Gastroesophageal sphincter (tissue), 4 donors: ENCODE measurements at places on chromosomes 3 and 15. TPM values are rescaled to one million over a fixed set of nuclear protein-coding genes. Genes with fewer than 3 reads are reported as not detected.

DNA sequence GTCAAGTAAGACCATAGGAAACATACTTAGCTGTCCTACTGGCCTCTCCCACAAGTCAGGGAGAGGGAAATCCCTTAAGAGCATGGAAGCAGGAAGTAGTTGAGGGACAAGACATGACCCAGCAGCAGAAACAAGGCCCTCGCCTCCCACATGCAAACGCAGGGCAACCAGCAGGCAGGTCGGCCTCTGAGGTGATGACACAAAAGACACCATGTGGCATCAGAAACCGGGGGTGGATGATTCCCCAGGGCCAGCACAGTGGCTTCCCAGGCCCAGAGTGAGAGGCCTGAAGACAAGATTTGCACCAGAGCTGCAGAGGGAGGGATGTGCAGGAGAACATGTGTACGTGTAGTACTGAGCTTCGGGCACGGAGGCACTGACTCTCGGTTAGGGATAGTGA is 26.3 kb downstream of the PXYLP1 start:
- ATAC-seq, result no peak

GRCh38 chr3:59443618-59444293 is 393.9 kb upstream of the CFAP20DC start:
- no peak for ATAC-seq

DNA sequence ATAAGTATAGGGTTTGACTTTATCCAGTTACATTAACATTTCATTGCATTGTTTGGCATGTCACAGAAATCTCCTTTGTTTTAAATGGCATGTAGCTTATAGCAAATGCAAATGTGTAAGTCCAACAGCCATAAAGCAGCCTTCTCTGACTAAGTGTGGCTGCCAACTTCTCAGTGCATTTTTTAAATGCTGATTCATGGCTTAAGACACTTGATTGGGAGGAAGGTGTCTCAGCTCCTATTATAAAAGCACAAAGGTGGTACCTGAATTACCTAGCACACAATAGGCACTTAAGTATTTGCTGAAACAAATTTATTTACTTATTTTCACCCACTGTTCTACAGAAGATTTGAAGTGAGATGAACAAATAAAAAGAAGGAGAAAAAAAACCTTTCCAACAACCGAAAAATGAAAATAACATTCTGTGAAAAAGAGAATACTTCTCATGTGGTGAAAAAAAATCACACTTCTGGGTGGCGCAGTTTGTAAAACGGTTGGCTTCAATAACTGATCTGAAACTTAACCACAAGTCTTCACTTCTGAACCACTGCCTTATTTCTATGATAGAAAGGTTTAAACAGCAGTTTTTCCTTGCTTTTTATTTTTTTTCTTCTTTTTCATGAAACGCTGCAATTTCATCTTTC is 105.5 kb upstream of the ICE2 start:
- no peak for ATAC-seq

GRCh38 chr15:83046558-83047127 is 20.4 kb downstream of the BTBD1 start:
- peak; percentile 50 for ATAC-seq

DNA sequence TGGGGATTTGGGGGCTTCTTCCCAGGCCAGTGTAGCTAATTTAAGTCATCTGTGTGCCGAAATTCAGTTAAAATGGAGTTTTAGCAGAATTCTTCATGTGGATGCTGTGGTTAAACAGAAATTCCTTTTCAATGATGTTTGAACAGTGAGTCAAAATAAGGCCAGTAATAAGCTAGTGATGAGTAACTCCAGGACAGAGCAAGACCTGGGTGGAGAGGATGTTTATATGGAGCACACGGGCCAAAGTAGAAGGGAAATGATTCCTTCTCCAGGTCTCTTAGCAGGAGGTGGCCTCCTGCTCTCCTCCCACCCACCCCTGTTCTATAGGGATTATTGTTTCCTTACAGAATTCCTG is 31.9 kb upstream of the UACA start:
- ATAC-seq, result peak; percentile 64

DNA sequence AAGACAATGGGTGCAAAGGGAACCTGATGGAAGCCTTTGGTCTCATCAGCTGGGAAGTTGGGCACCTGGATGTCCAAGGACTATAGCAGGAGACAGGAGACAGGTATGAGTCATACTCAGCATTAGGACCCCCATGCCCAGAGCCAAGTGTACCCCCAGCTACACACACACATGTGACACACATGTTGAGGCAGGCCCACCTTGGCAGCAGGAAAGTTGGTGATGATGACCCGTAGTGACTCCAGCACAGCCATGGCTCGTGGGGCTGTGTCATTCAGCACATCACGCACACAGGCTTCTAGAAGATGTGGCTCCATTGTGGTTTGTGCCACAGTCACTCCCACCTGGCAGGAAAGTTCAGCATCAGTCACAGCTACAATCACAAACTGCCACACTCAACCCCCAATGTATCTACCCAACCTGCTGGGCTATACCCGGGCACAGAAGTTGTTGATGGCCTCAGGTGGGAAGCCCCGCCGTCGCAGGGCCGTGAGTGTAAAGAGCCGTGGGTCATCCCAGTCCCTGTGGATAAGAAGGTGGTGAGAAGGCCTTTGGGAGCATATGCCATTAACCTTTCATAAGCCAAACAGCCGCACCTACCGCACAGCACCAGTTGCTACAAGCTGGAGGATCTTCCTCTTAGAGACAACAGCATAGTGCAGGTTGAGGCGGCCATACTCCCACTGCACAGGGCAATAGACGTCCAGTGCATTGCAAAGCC is 5.2 kb upstream of the QRICH1 start:
- no peak for ATAC-seq

DNA sequence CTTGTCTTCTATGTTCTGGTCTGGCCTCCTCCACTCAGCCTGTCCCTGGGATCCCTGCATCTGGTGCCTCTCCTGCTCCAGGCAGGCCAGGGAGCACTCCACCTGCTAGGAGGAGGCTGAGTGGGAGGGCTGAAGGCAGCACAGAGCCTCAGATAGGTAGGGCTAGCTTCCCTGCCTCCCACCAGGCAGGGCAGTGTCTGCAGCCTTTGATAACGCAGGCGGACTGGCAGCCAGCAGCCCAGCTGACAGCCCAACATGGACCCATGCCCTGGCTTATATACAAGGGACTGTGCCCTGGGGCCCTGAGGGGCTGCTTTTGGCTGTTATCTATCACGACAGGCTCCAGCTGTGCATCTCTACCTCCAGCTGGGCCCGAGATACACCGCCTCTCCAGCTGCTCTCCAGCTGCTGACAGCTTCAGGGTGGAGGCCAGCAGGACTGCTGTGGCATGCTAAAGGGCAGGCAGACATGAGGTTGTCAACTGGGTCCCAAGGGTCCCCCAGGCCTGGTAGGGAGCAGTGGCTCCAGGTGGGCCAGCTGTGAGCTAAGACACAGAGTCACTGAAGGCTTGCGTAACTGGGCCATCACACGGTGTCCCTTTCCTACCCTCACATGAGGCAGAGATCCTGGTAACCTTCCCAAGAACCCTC is 5.2 kb upstream of the CLK3 start:
- ATAC-seq, result no peak

GRCh38 chr15:74616366-74616939 is 817 bp downstream of the CLK3 start:
- ATAC-seq, result no peak

- ATAC-seq, result no peak
These were observed 133.8 kb upstream of the TLE3 start for GRCh38 chr15:70231484-70231883.

DNA sequence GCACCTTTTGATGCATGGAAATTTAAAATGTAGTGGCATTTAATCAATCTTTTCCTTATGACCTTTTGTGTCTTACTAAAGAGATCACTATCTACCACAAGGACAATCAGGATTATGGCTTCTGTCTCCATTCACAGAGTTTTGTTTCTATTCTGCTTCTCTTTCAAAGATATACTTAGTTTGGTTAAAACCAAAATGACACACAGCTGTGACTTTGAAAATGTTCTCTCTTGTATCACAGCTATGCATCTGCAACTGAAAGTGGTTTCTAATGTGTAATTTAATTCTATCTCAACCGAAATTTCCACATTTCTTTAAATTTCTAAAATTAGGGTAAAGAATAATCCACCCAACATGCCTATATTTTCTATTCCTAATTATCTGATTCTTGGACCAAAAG is 27.7 kb downstream of the HLTF start:
- no peak for ATAC-seq

DNA sequence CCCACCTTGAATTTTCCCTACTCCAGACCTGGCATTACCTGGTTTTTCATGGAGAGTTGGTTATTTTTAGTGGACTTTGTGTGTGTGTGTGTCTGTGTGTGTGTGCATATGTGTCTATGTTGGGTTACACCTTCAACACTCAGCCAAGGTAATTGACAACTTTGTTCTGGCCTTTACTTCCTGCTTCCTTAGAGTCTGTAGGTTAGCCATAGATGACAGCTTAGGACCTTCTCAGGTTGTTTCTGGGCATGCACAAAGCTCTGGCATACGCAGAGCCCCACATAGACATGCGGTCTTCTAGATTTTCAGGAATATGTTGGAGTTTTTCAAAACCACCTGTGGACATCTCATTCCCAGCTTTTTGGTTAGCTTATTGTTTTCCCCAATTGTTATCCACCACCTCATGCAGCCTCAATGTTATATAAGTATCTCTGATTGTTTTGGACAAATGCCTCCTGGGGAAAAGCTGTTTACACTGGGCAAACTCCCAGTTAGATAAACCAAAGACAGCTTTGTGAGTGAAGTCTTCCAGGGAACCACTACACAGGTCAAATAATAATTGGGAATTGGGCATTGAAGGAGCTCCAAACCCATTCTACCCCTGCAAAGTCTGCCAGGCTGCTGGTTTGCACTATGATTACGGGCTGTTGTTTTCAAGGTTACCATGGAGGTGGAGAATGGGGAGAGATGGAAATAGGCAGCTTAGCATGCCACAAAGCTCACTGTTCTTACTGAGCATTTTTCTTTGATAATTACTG is 201.2 kb downstream of the ADAMTSL3 start:
- ATAC-seq, result no peak

- ATAC-seq, result no peak
These were observed 297.3 kb downstream of the MECOM start for GRCh38 chr3:169365993-169366915.

- no peak for ATAC-seq
These were observed 1375.4 kb downstream of the NSUN3 start for GRCh38 chr3:95438274-95438673.

- no peak for ATAC-seq
These were observed 174.7 kb downstream of the IGF1R start for GRCh38 chr15:98823012-98823458.

- no peak for ATAC-seq
These were observed 42.3 kb downstream of the KCNH8 start for GRCh38 chr3:19190602-19191001.

GRCh38 chr3:132083583-132084279 is 48.9 kb upstream of the CPNE4 start:
- ATAC-seq, result no peak

- ATAC-seq, result no peak
These were observed 62.8 kb upstream of the DCLK3 start for GRCh38 chr3:36827133-36827532.

- no peak for ATAC-seq
These were observed 147.1 kb upstream of the LPP start for GRCh38 chr3:188006726-188007393.

DNA sequence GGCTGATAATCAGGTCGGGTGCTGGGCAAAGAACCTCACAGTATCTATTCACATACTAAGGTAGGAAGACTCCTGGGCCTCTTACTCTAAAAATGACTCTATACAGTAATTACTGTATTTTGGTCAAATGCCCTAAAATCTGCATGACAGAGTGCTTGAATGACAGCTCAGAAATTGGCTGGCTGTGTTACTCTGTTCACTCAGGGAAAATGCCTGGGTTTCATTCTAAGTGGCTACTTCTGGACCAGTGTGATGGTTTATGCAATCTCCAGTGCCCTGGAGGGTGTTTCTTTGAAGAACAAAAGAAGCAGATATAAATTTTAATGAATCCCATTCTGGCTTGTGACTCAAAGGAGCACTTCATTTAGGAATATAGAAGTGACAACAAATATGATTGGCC is 2.2 kb downstream of the GABRR3 start:
- ATAC-seq, result no peak

DNA sequence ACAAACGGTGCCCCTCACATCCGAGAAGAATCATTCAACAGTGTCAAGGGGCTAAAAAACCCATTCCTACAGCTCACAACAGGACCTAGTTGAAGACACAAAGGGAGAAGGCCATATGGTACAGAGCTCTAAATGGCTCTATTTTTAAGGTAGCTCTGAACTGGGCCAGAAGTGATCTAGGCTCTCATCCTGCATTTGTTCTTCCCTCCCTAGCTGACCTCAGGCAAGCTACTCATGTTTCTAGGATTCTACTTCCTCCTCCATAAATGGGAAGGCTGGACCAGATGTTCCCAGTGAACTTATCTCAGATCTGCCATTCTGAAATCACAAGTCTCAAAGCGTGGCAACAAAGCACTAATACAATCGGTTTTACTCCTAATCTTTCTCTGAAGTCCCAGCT is 62.3 kb downstream of the CPNE4 start:
- ATAC-seq, result no peak

DNA sequence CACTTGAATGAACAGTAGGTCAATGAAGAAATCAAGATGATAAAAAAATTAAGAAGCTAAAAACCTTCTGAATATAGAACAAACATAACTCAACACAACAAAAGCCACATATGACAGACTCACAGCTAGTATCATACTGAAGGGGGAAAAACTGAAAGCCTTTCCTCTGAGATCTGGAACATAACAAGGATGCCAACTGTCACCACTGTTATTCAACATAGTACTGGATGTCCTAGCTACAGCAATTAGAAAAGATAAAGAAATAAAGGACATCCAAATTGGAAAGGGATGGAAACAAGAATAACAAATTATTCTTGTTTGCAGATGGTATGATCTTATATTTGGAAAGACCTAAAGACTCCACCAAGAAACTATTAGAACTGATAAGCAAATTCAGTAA is 60.8 kb downstream of the ILDR1 start:
- no peak for ATAC-seq

FGD5 gene
- 17.9 TPM for total RNA-seq

TGM4 gene
- not detected for total RNA-seq

CRYGS gene
- 3.1 TPM for total RNA-seq

SCAMP5 gene
- total RNA-seq, result 7.9 TPM
